Stomach (tissue), 19 donors: ENCODE measurements at places on chromosomes 2 and 18. TPM values are rescaled to one million over a fixed set of nuclear protein-coding genes. Genes with fewer than 3 reads are reported as not detected.

- no peak overlapping the region for H3K4me3 ChIP-seq
- H3K27ac ChIP-seq = no peak overlapping the region
- no peaks in the 10 kb centered on the region for H3K4me1 ChIP-seq
- peak; percentile 75 for DNase-seq
Observed at GRCh38 chr2:54899576-54900200, 150.6 kb downstream of the RTN4 start.

DNA sequence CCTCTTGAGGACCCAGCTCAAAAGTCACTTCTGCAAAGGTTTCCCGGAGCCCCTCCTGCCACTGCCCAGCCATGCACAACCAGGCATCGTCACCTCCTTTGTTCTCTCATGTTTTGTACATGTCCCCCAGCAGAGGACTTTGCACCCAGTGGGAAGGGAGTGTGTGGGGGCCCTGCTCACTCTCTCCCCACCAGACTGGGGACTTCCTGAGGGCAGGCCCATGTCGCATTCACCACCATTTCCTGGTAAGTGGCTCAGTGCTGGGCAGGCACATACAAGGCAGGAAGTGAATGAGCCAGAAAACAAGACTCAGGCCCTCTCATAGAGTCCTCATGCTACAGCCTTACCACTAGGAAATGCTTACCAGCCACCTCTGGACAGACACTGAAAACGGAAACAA lies 18.9 kb downstream of the MRPL35 start:
- no peak overlapping the region for H3K27ac ChIP-seq
- H3K27me3 ChIP-seq = no peaks in the 10 kb centered on the region
- H3K4me3 ChIP-seq = no peak overlapping the region
- H3K4me1 ChIP-seq = peaks cover 57% of the 10 kb centered on the region

GRCh38 chr18:69586537-69586936 lies 185.8 kb downstream of the DOK6 start:
- no peaks in the 10 kb centered on the region for H3K4me1 ChIP-seq
- H3K36me3 ChIP-seq = no peaks in the 10 kb centered on the region
- H3K27me3 ChIP-seq = no peaks in the 10 kb centered on the region
- no peak overlapping the region for H3K27ac ChIP-seq

GRCh38 chr2:189013671-189014448 lies 39.7 kb downstream of the COL3A1 start:
- H3K27ac ChIP-seq = peak overlapping the region; percentile 58
- peaks cover 25% of the 10 kb centered on the region for H3K4me1 ChIP-seq
- H3K27me3 ChIP-seq = no peaks in the 10 kb centered on the region

The ALPG gene
- total RNA-seq = not detected
